ENCODE measurements at places on chromosomes 2 and 18. TPM values are rescaled to one million over a fixed set of nuclear protein-coding genes. Genes with fewer than 3 reads are reported as not detected.

Gene SLC14A1
- not detected for total RNA-seq

Gene DSC3
- 0.23 TPM for total RNA-seq

Gene TEX44
- total RNA-seq, result not detected

Gene GREB1L
- total RNA-seq, result 0.76 TPM

Gene CHRND
- total RNA-seq, result not detected

Gene TACR1
- not detected for total RNA-seq

Gene SLC5A7
- total RNA-seq, result not detected

Gene CLK1
- total RNA-seq, result 92.4 TPM

Gene RGPD3
- total RNA-seq, result not detected

Gene C2orf72
- 0.11 TPM for total RNA-seq

Gene CDKL4
- total RNA-seq, result 1.2 TPM

Gene PROKR1
- not detected for total RNA-seq

Gene HOXD13
- total RNA-seq, result not detected

Gene NEURL3
- not detected for total RNA-seq

Gene TWIST2
- 1.2 TPM for total RNA-seq

Gene MGAT5
- 84.1 TPM for total RNA-seq

Gene FAM228A
- not detected for total RNA-seq

Gene TMEM17
- total RNA-seq, result 1.2 TPM

Gene WNT10A
- total RNA-seq, result not detected

Gene LRRTM1
- not detected for total RNA-seq

Gene SLC20A1
- 149 TPM for total RNA-seq

Gene CFAP65
- not detected for total RNA-seq

Gene IL36A
- total RNA-seq, result not detected

Gene SOX11
- total RNA-seq, result not detected

Data from endothelial cell of umbilical vein (primary cell).